ENCODE measurements at places on chromosomes 3 and 15. TPM values are rescaled to one million over a fixed set of nuclear protein-coding genes. Genes with fewer than 3 reads are reported as not detected.

- DNase-seq: no peak
These were observed 489 bp downstream of the GMPPB start for GRCh38 chr3:49723296-49723627.

- DNase-seq: peak; percentile 90
These were observed 114.6 kb downstream of the LRIG1 start for GRCh38 chr3:66386011-66386924.

DNA sequence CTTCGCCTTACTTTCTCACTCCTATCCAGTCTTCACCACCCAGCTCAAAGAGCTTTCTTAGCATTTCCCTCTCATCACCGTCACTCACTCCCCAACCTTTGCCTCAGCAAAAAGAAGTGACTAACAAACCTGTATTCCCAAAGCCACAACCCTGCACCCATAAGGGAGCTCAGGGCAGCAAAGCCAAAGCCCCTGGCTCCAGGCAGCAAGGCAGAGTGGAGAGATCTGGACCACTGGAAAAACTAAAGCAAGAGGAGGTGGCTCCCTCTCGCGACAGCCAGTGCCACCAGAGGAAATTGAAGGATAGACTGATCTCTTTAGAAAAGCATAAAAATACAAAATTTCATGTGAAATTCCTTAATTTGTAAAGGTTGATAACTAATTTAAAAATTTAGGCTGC is 25.1 kb upstream of the CDCP1 start:
- no peak for DNase-seq

- DNase-seq: no peak
These were observed 13.0 kb upstream of the MYO5C start for GRCh38 chr15:52308446-52309153.

DNA sequence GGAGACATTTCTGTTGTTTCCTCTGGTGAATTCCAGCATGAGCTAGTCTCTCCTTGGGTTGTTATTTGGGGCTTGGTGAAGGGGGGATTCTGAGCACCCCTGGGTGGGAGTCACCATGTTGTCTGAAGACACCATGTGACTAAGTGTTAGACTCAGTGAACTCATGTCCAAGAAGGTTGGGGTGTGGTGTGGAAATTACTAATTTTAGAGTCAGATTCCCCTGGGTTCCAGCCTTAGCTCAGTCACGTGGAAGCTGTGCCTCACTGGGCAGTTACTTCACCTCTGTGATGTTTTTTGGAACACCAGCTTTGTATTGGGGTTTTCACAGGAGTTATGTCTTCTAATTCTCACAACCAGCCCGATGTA is 171.5 kb downstream of the RPLP1 start:
- no peak for DNase-seq

DNA sequence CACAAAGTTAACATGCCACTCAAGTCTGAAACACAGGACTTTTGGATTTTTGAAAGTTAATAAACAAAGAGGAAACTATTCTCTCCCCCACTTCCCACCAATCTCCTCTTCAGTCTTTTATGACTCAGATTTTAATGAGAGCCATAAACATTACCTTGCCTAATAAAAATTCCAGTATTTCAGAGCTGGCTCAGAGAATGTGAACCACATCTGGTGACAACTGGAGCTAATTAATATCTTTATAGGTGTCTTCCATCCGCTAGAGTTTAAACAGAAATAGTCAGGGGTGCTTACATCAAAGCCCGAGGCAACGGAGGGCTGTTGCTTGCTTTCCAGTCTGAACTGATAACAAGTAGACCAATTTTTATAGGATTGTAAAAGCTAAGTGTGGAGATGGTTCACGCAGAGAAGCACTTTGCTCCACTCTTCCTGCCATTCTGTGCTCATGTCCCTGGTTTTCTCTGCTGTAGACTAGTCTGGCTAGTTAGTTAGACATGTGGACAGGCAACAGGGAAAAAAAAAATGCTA is 363.6 kb downstream of the NR2F2 start:
- no peak for DNase-seq

- DNase-seq: no peak
These were observed 19.3 kb downstream of the MINAR1 start for GRCh38 chr15:79451361-79451999.

- DNase-seq: peak; percentile 4
These were observed 73.4 kb downstream of the CRYBG3 start for GRCh38 chr3:97895216-97895615.

GRCh38 chr15:48479751-48480150 is 148.5 kb downstream of the DUT start:
- DNase-seq: no peak

DNA sequence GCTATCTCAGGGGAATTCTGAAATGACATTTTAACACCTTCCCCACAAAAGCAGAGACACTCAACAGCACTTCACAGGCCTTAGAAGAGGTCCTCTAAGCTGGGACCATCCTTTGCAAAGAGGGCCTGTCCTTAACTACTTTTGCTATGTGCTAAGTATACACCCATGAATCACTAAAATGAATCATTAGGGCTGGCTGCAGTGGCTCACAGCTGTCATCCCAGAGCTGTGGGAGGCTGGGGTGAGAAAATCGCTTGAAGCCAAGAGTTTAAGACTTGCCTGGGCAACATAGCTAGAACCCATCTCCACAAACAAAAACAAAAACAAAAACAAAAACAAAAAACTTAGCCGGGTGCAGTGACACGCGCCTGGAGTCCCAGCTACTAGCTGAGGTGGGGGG is 53.9 kb upstream of the MELTF start:
- DNase-seq: no peak

DNA sequence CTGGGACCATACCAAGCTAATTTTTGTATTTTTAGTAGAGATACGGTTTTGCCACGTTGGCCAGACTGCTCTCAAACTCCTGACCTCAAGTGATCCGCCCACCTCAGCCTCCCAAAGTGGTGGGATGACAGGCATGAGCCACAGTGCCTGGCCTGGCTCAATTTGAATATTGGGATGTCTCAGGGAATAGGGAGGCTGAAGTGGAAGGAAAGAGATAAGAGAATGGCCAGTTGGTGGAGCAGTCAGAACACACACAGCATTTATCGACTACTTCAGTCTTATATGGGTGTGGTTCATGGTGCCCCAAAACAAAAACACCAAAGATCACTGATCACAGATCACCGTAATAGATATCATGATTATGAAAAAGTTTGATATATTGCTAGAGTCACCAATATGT is 144.4 kb downstream of the GMNC start:
- no peak for DNase-seq

GRCh38 chr15:74891469-74891868 is 1.6 kb downstream of the MPI start:
- DNase-seq: no peak

GRCh38 chr3:115704661-115705338 is 81.5 kb downstream of the GAP43 start:
- DNase-seq: no peak

GRCh38 chr3:160343132-160343531 is 55.9 kb downstream of the IFT80 start:
- DNase-seq: no peak

DNA sequence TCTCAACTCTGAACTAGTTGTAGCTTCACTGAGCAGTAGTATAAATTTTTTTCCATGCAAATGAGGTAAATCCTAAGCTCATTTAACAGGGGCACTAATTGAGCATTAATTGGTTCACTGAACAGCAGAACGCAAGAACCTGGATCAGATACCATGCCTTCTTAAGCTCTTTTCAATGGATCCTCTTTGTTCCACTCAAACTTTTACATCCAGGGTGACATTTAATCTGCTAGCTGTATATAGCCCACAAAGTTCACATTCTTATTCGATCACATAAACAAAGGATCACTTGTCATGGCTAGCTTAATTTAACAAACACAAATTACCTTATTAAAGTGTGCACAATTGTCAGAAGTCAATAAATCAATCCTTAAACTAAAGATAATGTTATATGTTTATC is 281.6 kb downstream of the CNTN6 start:
- DNase-seq: no peak

- no peak for DNase-seq
These were observed 42.1 kb downstream of the TERC start for GRCh38 chr3:169722724-169723123.

GRCh38 chr3:140180603-140181002 is 245.6 kb downstream of the CLSTN2 start:
- no peak for DNase-seq

- no peak for DNase-seq
These were observed 362.5 kb downstream of the VPS13C start for GRCh38 chr15:61697796-61698195.

DNA sequence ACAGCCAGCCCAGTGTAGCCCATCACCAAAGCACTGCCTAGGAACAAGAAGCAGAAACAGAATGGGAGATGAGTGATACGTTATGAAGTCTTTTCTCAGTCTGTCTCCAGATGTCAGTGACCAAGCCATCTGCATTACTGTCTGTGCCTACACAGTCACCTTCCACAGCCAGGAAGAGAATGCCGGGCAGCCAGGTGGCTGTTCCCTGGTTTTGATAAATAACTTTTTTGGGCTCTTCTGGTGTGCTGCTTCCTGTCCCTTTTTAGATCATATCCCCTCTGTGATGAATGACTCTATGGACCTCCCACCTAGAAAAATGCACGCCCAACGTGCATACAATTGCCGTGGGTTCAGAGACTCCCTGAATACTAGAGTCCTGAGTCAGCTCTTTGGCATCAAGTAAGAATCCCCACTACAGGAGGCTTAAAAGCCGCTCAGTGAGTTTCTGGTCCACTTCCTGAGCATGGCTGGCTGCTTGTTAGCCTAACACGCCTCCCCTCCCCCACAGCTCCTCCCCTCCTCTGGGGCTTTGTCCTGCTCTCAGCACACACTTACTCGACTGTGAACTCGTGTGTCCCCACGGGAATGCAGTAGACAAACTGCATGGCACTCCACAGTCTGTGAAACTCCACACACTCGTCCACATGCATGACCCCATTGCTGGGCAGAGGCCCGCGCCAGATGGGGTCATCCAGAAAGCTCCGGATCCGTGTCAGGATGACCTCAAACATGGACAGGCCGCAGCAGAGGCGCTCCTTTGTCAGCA is 34.7 kb downstream of the NIPA2 start:
- no peak for DNase-seq

GRCh38 chr3:56157693-56158362 is 310.4 kb downstream of the ERC2 start:
- DNase-seq: peak; percentile 1

DNA sequence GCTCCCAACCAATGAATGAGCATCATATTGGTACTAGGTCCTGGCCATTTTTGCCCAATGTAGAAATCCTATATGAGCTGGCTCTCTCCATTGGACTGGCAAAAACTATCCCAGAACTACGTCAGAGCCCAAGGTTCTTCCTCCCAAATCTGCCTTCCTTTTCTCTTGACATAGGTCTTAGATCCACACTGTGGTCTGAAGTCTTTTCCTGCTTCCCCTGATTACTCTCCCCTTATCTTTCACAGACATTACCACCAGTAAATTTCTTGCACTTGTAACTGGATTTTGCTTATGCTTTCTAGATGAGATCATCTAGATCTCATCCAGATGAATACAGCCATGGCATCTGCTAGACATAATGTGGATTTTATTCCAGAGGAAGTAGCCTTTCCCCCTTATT is 141.2 kb upstream of the GADL1 start:
- no peak for DNase-seq

GRCh38 chr3:150296123-150296735 is 111.9 kb upstream of the TSC22D2 start:
- DNase-seq: no peak

DNA sequence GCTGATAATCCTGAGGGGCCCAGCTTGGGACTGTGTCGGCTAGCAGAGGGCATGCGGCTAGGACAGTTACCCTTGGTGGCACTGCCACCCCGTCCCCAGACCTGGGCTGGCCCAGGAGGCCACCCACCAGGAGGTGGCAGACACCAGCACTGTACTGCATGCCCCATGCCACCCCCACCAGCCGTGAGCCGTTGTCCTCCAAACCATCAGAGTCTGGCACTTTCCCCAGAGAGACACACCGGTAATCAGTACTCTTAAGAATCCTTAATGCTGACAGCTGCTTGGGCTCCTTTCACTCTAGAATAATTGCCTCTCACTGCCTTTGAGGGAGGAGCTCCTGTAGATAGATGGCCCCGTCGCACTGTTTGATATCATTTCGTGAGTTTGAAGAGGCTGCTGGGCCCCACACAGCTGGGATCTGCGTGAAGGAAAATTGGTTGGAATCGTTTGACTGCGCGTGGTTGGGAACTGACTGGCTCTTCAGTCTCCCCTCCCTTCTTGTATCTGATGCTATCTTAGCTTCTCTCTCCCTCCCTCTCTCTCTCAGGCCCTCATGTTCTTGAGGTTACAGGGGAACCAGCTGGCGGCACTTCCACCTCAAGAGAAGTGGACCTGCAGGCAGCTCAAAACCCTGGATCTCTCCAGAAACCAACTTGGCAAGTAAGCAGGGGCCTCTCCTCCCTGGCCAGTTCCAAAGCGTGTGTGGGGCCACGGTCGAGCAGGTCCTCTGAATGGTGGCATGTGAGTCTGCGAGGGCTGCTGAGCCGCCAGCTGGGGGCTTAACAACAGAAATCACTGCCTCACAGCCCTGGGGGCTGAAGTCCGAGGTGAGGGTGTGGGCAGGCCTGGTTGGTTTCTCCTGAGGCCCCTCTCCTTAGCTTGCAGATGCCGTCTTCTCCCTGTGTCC is 94.9 kb downstream of the LRRK1 start:
- no peak for DNase-seq

DNA sequence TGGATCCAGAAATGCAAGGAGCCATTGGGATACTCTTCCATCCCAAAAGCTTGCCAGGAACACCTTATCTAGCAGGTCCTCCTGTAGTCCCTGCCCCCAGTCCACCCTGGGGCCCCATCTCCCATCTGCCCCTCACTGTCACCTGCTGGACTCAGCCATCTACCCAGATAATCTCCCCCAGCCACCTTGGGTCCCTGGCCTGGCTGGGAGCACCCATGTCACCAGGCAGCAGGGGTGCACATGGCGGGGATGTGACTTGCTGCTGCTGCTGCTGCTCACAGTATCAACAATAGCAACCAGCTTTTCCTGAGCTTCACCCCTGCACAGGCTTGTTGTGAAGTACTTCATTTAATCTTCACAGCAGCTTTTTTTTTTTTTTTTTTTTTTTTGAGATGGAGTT is 12.6 kb downstream of the PTH1R start:
- no peak for DNase-seq

GRCh38 chr3:111954228-111954990 is 24.4 kb upstream of the ABHD10 start:
- no peak for DNase-seq

The NLGN1 gene
- not detected for total RNA-seq

The BFSP2 gene
- 7.1 TPM for total RNA-seq

The PCSK6 gene
- 0.35 TPM for total RNA-seq

The NR2F2 gene
- 10.1 TPM for total RNA-seq

The BRPF1 gene
- 21.3 TPM for total RNA-seq

The NEK10 gene
- 0.15 TPM for total RNA-seq

The TMCO5A gene
- total RNA-seq: not detected

The GP9 gene
- total RNA-seq: not detected

Data from GM12878 (cell line).